ENCODE measurements at places on chromosomes 11 and 22. TPM values are rescaled to one million over a fixed set of nuclear protein-coding genes. Genes with fewer than 3 reads are reported as not detected.

DNA sequence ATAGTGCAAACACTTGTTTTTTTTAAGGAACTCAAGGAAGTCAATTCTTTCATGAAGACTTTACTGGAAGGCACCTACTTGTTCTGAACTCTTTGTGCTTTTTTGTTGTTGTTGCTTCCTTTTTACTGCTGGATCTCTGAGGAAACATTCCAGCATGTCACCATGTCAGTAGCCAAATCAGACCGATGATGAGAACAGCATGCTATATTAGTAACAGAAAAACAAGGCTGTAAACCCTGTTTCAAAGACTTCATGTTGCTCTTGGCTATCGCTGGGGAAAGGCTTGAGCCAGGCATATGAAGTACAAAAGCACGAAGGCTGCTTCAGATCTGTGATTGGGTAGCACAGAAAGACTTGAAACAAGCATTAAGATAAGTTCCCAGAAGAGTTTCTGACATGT lies 125.6 kb upstream of the SLC5A12 start:
- no peak overlapping the region for H3K4me3 ChIP-seq
- no peak for DNase-seq
- H3K27me3 ChIP-seq, result no peaks in the 10 kb centered on the region
- peak overlapping the region; percentile 93 for H3K27ac ChIP-seq
- peaks cover 10% of the 10 kb centered on the region for H3K4me1 ChIP-seq

The TBCEL gene
- 8.0 TPM for polyA plus RNA-seq

DNA sequence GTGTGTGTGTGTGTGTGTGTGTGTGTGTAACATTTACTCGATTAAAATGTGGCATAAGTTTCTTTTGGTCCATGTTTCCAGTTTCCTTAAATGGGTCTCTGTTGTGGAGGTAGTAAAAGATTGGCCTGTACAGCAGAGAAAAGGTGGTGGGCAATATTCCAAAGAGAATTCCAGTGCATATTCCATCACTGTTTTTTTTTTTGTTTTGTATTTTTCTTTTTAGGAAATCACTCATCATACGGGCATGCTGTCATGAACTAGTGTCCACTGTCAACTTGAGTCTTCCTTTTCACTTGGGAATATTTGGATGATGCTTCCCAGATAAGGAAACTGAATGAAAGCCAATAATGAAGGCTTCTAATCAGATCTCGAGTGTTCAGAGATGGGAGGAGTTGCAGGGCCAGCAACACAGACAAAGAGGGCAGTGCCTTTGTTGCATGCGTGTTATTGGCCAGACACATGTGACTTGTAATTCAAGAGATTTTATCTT lies 95.2 kb upstream of the PDGFD start:
- no peaks in the 10 kb centered on the region for H3K27me3 ChIP-seq
- no peak overlapping the region for H3K4me3 ChIP-seq
- H3K27ac ChIP-seq, result no peak overlapping the region
- no peak for DNase-seq

DNA sequence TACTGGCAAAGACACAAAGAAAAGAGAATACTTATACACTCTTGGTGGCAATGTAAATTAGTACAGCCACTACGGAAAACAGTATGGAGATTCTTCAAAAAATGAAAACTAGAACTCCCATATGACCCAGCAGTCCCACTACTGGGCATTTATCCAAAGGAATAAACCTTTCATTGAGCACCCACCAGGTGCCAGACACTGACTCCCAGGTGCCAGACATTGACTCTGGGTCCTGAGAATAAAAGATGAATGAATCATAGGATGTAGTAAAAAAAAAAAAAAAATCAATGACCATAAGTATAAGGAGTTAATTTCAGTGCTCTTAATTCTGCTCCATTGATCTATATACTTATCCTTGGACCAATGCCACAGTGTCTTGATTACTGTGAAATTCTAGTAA lies 28.2 kb downstream of the HEPHL1 start:
- no peaks in the 10 kb centered on the region for H3K27me3 ChIP-seq
- H3K4me1 ChIP-seq, result no peaks in the 10 kb centered on the region
- no peak overlapping the region for H3K4me3 ChIP-seq
- no peaks in the 10 kb centered on the region for H3K36me3 ChIP-seq

- DNase-seq, result no peak
- H3K27ac ChIP-seq, result no peak overlapping the region
Observed at GRCh38 chr11:110431674-110432073, 1.9 kb downstream of the FDX1 start.

DNA sequence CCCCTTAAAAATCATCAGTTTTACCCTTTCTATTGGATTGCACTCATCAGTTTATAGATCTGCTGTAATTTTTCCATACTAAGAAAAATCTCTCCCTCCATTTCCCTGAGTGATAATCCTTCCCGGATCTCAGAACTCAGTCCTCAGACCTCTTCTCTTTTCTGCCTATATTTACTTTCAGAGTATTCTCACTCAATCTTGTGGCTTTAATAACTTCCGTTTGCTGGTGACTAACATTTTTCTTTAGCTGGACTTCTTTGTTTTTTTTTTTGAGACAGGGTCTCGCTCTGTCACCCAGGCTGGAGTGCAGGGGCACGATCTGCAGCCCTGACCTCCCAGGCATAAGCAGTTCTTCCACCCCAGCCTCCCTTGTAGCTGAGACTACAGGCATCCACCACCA lies 10.4 kb downstream of the ATXN10 start:
- no peak overlapping the region for H3K27ac ChIP-seq
- H3K4me1 ChIP-seq, result peaks cover 6% of the 10 kb centered on the region
- no peak overlapping the region for H3K4me3 ChIP-seq

The ACRV1 gene
- not detected for polyA plus RNA-seq

- no peaks in the 10 kb centered on the region for H3K27me3 ChIP-seq
- H3K4me3 ChIP-seq, result no peak overlapping the region
- no peaks in the 10 kb centered on the region for H3K36me3 ChIP-seq
Observed at GRCh38 chr11:3095712-3096361, 38.6 kb upstream of the CARS1 start.

- H3K4me3 ChIP-seq, result no peak overlapping the region
- no peak overlapping the region for H3K27ac ChIP-seq
- peak; percentile 83 for DNase-seq
- no peaks in the 10 kb centered on the region for H3K4me1 ChIP-seq
- no peaks in the 10 kb centered on the region for H3K36me3 ChIP-seq
Observed at GRCh38 chr11:1870721-1871466, 18.0 kb downstream of the LSP1 start.

- peaks cover 6% of the 10 kb centered on the region for H3K36me3 ChIP-seq
- H3K27me3 ChIP-seq, result no peaks in the 10 kb centered on the region
- no peak overlapping the region for H3K4me3 ChIP-seq
Observed at GRCh38 chr11:3738241-3738640, 59.1 kb downstream of the NUP98 start.

GRCh38 chr11:94519478-94520084 lies 7.3 kb downstream of the C11orf97 start:
- no peak for DNase-seq
- H3K36me3 ChIP-seq, result no peaks in the 10 kb centered on the region
- no peak overlapping the region for H3K27ac ChIP-seq
- H3K4me1 ChIP-seq, result no peaks in the 10 kb centered on the region

DNA sequence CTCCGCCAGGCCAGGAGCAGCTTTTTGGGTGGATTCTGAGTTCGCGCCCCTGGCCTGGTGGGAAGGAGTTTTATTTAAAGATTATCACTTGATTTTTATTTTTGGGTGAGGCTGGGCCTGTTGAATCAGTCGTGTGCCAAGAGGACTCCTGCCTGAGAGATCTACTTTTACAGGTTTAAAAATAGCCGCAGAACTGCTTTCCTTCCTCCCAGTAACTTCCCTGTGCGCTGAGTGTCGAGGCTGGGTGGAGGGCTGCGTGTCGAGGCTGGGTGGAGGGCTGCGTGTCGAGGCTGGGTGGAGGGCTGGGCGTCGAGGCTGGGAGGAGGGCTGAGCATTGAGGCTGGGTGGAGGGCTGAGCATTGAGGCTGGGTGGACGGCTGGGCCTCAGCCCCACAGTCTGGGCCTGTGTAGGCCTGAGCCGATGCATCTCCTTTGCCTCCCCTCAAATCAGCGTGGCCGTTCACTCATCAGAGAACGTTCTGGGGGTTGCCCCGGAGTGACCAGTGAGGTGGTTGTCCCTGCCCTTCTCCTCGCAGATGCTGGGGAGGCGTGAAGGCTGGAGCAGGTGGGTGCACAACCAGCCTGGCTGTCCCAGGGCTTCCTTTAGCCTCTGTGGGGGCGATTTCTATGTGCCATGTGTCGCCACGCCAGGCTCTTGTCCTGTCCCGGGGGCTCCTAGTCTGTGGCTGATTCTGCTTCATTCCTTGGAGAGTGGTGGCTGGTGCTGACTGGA lies 30.1 kb downstream of the GRAMD4 start:
- no peaks in the 10 kb centered on the region for H3K36me3 ChIP-seq
- no peaks in the 10 kb centered on the region for H3K4me1 ChIP-seq
- no peak overlapping the region for H3K27ac ChIP-seq

Data from aorta (tissue), 5 donors.